DMS79 treated with DMSO at 0.1 percent for 48 hours (cell line): ENCODE measurements at places on chromosomes 7 and 10.

DNA sequence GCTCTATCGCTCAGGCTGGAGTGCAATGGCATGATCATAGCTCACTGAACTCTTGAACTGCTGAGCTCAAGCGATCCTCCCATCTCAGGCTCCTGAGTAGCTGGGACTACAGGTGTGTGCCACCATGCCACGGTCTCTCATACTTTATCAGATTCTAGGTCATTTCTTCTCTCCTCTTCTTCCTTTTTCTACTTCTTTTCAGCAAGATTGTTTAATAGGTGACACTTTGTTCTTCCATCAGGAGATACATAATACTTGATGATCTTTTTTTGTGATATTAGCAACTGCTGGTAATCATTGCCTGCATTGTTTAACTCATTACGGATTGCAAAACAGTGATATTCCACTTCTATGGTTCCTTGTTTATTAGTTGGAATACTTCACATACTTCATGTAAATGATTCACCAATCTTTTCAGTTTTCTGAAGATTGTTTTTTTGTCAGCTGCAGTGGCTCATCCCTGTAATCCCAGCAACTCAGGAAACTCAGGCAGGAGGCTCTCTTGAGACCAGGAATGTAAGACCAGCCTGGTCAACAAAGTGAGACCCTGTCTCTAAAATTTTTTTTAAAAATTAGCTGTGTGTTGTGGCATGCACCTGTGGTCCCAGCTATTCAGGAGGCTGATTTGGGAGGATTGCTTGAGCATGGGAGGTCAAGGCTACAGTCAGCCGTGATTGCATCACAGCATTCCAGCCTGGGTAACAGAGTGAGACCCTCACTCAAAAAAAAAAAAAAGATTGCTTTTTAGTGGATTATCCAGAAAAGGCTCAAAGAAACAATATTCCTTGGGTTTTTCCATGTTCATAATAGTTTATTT is 36.2 kb upstream of the CHST3 start:
- DNase-seq = no peak

GRCh38 chr7:69676247-69676646 is 78.0 kb downstream of the AUTS2 start:
- DNase-seq = no peak

GRCh38 chr7:157408258-157409101 is 71.7 kb downstream of the DNAJB6 start:
- no peak for DNase-seq

DNA sequence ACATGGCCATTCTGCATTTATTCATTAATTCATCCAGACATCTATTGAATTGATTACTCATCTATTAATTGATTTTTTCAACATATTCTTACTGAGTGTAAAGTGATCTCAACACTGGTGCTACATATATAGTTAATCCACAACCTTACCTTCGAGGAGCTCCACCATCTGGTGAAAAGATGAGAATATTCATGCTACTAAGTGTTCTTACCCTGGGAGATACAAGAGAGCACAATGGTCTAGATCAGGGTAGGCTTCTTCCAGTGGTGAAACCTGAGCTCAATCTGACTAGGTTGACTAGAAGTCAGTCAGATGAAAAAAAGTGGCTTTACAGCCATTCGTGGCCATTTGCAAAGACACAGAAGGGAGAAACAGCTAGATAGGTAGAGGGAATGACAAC is 507.4 kb downstream of the ANKRD7 start:
- no peak for DNase-seq

DNA sequence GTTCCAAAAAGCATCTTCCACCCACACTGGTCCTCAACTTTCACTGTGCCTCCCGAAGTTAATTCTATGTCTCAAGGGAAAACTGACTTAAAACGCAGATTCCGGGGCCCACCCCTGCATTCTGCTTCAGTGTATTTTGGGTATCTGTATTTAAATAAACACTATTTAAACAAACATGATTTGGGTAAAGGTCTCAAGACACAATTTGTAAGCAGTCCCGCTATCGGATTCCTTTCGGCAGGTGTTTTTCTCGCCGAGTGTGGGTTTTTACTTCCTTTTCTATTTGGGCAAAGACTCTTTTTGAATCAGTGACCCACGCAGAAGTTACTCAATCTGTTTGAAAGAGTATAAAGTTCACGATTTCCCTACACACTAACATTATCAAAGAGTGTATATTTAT is 1.2 kb downstream of the PDIA4 start:
- no peak for DNase-seq

DNA sequence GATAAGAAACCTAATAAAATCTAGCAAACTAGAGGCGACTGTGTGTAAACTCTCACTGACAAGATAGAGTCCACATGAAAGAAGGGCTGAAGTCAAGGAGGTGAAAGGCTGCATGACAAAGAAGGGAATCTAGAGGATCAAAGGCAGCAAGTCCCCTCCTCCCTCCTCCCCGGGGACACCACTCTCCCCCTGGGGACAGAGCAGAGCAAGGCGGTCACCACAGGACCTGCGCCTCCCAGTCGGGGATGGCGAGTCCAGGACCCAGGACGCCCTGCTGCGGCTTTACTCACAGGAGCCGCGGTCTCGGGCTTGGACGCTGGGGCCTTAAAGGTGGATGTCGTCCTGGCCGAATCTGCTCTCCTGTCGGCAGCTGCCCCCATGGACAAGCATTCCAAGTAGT is 22.4 kb downstream of the BRI3 start:
- no peak for DNase-seq

DNA sequence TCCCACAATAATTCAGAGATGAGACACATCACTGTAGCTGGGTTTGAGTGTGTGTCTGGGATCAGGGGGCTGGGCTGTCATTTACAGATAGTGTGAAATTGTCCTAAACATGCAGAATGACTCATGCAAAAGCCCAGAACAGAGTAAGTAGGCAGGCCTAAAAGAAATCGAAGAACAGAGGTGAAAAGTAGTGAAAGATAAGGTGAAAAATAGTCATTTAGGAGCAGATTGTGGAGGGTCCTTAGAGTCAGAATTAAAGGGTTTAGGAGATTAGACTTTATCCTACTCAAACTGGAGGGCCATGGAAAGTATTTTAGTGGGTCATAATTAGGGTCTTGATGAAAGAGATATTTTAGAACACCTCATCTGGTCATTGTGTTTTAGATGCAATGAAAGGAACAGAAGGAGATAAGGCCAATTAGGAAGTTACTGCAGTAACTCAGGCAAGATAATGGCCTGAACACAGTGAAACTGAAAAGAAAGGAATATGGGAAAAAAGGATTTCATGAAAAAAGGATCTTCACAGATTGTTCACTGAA is 58.3 kb upstream of the NEBL start:
- no peak for DNase-seq

- DNase-seq = no peak
These were observed 6.6 kb upstream of the TPK1 start for GRCh38 chr7:144842377-144842851.

GRCh38 chr7:102284399-102284798 is 2.3 kb upstream of the SH2B2 start:
- no peak for DNase-seq

- no peak for DNase-seq
These were observed 142.9 kb upstream of the ITGB1 start for GRCh38 chr10:33100781-33101391.

DNA sequence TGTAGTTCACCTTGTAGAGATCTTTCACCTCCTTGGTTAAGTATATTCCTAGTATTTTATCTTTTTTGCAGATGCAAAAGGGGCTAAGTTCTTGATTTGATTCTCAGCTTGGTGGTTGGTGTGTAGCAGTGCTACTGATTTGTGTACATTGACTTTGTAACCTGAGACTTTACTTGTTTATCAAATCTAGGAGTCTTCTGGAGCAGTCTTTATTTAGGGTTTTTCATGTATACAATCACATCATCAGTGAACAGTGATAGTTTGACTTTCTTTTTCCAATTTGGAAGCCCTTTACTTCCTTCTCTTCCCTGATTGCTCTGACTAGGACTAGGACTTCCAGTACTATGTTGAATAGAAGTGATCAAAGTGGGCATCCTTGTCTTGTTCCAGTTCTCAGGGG is 33.8 kb downstream of the GPR22 start:
- no peak for DNase-seq

DNA sequence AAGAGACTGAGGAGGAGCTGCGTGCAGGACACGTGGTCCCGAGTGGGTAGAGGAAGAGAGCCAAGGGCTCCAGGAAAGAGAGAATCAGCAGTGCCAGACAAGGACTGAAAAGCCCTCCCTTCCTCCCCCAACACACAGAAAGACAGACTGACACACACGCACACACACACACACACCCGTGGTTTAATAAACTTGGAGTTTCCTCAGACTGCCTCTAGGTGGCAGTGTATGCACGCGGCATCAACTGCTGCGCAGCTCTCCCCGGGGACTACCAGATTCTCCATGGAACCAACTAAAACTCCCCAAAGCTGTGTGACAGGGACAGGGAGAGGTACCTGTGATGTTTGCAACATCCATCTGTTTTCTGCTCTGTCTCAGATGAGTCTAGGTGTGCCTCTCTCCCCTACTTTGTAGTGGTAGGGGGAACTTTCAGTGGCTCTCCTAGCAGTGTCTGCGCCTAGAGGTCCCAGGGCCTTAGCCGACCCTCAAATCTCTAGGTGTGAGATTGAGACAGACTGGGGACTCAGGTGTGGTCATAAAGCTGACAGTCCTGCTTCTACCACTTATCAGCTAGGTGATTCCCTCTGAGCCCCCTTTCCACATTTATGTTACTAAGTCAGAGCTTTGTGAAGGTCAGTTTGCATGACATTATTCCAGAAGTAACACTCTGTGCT is 9.3 kb upstream of the TSPAN14 start:
- no peak for DNase-seq

DNA sequence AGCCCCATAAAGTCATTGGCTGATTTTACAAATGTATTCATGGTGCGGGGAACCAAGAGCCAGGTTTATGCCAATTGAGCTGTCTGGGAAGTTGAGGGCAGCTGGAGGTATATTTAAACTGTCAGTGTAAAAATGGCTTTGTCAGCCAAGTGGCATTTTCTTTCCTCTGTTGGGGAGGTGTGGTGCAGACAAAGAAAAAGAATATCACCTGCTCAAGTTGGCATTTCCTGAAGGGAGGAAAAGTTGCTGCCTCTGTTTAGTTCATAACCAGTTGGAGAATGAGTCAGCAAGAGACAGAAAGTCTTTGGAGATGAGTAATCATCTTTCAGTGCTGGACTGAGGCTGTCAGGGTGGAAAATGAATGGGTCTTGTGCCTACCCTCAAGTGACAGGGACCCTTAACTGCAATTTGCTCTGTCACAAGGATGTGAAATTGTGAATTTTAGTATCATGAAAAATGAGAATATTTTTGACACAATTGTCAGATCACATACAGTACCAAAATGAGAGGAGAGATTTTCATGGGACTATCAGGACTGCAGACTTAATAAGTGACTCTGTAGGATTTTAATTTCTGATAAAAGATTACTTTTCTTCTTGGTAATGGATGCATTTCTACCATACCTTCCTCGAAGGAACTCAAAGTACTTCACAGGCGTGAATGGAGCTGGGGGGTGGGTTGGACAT is 137.3 kb downstream of the ANLN start:
- no peak for DNase-seq

DNA sequence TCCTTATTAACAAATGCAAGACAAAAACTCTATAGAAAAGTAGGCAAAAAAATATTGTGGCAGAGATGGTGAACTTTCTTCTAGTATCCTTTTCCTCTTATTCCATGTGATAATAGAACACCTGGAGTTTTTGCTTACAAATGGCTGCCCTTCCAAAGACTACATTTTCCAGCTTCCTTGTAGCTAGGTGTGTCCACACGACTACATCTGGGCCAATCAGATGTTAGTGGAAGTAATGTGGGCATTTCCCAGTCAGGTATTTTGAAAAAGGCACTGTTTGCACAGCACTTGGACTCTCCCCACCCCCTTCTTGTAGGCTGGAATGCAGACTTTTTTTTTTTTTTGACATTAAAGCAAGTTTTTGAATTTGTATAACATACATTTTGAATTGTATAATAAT is 105.5 kb upstream of the TBX20 start:
- DNase-seq = no peak

- no peak for DNase-seq
These were observed 24.6 kb downstream of the NT5C2 start for GRCh38 chr10:103168438-103168837.

- DNase-seq = no peak
These were observed 13.6 kb downstream of the LGI1 start for GRCh38 chr10:93771354-93771753.

DNA sequence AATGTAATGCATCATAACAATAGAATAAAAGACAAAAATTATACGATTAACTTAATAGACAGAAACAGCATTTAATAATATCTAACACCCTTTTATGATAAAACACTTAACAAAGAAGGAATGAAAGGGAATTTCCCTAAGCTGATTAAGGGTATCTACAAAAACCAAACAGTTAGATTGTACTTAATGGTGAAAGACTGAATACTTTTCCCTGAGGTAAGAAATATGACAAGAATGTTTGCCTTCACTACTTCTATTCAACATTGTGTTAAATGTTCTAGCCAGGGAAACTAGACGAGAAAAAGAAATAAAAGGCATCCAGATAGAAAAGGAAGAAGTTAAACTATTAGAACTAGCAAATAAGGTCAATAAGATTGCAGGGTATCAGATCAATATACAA is 276.9 kb downstream of the BAMBI start:
- no peak for DNase-seq

DNA sequence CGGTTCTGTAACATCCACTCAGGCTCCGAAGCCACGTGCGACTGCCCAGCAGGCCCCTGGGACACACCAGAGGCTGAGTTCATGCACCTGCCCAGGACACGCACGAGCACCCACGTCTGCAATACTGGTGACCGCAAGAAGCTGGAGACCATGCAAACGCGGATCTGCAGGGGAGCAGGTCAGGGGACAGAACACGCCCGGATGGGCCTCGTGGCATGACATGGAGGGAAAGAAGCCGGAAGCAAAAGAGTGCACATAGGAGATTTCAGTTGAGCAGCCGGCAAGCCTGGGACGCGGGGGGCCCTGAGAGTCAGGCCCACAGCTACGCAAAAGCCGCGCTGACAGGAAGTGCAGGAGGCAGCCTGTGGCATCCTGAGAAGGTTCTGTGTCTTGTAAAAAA is 73.7 kb downstream of the FOXL3 start:
- no peak for DNase-seq

- DNase-seq = no peak
These were observed 293.1 kb downstream of the ARHGAP12 start for GRCh38 chr10:31635415-31636065.

DNA sequence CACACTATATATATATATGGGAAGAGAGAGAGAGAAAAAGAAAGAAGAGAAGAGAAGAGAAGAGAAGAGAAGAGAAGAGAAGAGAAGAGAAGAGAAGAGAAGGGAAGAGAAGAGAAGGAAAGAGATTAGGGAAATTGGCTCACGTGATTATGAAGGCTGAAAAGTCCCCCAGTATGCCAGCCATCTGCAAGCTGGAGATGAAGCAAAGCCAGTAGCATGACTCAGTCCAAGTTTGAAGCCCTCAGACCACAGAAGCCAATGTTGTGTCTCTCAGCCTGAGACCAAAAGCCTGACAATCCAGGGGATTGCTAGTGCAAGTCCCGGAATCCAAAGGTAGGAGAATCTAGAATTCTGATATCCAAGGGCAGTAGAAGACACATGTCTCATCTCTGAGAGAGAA is 206.3 kb upstream of the PRSS1 start:
- no peak for DNase-seq

DNA sequence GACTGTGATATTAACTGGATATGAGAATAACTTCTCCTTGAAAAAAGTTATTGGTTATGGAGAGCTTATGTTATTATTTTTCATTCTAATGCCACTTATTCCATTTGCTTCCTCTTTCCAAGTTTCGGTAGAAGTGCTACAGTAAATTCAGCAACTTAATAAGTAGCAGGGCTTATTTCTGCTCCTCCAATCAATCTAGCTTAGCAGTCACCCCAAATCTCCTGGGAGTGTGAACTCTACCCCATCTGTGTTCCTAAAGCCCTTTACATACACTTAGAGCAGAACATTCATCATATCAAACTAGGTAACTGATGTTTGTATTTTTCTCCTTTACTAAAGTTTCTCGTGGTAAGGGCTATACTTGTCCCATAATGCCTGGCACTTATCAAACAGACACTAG is 8.7 kb downstream of the ARL3 start:
- no peak for DNase-seq
